Stimulated activated memory B cell treated with anti-CD40 and anti-IgM and Interleukin-4, amounts not matched to agents 10 μg/mL and 1 μg/mL and 100 μg/mL, for 72 hours (primary cell): ENCODE measurements at places on chromosomes 3 and 15.

DNA sequence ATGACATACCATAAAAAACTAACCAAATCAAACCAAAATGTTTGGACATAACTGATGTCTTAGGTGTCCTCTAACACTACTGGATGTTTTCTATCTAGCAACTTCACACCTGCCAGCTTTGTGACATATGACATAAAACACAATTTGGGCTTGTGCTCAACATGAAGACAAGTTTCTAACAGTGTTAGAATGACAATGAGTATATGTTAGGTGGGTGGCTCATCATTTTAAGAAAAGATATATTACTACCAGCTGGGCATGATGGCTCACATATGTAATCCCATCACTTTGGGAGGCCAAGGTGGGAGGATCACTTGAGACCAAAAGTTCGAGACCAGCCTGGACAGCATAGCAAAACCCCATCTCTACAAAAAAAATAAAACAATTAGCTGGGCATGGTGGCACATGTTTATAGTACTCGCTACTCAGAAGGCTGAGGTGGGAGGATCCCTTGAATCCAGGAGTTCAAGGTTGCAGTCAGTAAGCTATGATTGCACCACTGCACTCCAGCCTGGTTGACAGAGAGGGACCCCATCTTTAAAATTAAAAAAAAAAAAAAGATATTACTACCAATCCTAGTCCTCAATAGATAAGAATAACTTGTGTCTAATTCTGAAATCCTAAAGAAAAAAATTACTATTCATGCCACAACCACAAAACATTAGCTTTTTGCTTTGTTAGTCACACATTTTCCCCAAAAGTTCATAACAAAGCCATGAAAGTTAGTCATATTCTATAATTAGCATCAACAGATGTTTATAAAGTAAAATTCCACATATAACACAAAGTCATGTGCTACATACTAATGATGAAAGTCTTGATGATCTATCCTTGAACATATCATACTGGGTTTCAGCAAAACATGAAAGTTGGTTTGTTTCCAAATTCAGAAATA, 59.9 kb downstream of the LRRFIP2 start:
- no peak for ATAC-seq

- peak; percentile 24 for ATAC-seq
Observed at GRCh38 chr3:157618075-157618760, 115.0 kb upstream of the VEPH1 start.

- no peak for ATAC-seq
Observed at GRCh38 chr3:186307594-186308221, 54.3 kb downstream of the DGKG start.

GRCh38 chr15:29480278-29480677, 210.7 kb upstream of the NSMCE3 start:
- no peak for ATAC-seq

- no peak for ATAC-seq
Observed at GRCh38 chr15:89805241-89806209, 9.1 kb downstream of the ANPEP start.

DNA sequence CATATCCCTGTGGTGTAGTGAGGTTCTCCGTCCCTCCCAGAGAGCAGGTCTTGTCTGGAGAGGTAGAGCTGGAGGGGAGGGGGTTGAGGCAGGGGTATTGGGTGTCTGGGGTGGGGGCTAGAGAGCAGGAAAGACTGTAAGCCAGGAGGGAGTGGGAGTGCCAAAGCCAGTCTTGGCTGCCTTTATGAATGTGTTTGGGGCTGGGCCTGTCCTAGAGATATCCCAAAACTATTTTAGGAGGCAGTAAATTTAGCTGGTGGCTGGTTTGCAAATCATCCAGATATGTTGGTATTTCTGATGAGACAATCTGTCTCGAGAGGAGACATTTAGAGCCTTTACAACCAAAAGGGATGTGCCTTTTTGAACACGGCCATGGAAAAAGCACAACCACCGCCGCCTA, 166.6 kb downstream of the TLE3 start:
- no peak for ATAC-seq

DNA sequence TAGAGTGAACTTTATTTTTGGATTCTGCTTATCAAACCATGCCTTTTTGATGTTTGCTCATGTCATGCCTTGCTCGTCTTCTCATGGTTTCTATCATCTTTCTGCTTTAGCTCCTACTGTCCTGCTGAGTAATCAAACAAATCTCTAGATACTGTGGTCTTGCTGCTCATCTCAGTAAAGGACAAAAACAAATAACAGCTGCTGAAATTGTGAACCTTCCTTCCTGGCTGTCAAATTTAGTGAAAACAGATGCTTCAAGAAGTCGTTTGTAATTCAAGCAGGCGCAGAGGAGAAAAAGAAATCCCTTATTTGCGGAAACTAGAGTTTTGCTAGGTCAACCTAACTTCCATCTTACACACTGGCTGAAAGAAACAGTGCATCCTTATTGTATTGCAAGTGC, 616.1 kb upstream of the ALCAM start:
- no peak for ATAC-seq

- ATAC-seq: no peak
Observed at GRCh38 chr15:49270541-49271421, 100.7 kb downstream of the GALK2 start.

- no peak for ATAC-seq
Observed at GRCh38 chr3:193857996-193858395, 265.0 kb downstream of the OPA1 start.

DNA sequence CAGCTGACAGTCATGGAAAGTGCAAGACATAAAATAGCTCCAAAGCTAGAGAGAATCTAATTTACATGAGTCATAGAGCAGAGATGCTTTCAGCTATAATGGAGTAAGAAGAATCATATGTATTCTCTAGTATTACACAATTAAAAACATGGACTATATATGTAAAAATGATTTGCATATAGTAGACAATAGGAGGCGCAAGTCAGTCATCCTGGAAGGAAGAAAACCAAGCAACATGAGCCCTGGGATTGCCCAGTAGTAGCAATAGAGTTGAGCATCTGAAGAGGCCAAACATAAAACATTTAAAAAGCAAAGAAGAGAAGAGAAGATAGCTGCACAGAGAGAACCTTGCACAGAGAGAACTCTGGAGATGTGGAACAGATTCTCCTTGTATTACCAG, 455.0 kb downstream of the EPHA3 start:
- ATAC-seq: no peak

DNA sequence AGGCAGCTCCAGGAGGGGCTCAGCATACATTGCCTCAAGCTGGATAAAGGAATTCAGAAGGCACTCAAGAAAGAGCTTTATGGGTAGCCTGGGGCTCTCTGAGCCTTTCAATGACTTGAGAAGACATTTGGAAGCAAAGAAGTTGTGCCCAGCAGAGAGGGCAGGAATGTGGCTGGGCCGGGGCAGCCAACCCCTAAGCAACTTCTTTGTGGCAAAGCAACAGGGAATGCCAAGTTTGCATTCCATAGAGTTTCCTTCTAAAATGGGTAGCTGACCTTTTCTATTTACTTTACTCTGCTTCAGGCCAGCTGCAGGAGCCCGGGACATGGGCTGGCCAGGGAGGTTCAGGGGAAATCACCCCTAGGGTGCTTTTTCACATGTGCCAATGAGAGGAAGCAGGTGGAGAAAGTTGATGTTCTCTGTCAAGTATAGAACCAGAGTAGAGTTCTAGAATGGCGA, 45.6 kb downstream of the CCDC12 start:
- no peak for ATAC-seq

- ATAC-seq: no peak
Observed at GRCh38 chr3:196609805-196610515, 29.5 kb upstream of the NRROS start.

DNA sequence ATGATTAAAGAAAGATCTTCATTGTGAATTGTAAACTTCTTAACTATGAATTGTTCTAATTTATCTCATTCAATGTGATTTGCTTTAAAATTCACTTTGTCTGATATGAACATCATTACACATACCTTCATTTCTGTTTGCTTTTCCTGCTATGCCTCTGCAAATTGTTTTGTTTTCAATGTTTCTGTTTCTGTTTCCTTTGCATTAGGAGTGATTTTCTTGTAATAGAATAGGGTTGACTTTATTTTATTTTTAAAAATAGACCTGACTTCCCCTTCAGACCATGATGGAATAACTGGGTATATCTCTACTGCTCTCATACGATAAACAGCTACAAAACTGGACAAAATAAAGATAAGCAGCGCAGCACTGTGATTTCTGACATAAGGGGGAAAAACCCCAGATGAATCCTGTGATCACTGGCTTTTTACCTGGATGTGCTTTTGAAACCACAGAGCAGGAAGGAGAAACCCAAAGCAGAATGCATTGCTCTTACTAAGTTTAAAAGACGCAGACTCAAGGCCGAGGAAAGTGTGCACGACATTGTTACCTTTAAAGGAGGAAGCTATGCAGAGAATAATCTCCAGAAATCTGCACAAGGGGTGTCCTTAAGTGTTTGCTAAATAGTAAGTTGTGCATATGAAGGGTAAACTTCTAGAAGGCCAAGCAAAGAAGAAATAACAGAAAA, 420.2 kb downstream of the TBC1D5 start:
- no peak for ATAC-seq

- no peak for ATAC-seq
Observed at GRCh38 chr3:32411442-32411841, 19.8 kb downstream of the CMTM7 start.

- no peak for ATAC-seq
Observed at GRCh38 chr3:172953571-172953970, 187.5 kb downstream of the SPATA16 start.

DNA sequence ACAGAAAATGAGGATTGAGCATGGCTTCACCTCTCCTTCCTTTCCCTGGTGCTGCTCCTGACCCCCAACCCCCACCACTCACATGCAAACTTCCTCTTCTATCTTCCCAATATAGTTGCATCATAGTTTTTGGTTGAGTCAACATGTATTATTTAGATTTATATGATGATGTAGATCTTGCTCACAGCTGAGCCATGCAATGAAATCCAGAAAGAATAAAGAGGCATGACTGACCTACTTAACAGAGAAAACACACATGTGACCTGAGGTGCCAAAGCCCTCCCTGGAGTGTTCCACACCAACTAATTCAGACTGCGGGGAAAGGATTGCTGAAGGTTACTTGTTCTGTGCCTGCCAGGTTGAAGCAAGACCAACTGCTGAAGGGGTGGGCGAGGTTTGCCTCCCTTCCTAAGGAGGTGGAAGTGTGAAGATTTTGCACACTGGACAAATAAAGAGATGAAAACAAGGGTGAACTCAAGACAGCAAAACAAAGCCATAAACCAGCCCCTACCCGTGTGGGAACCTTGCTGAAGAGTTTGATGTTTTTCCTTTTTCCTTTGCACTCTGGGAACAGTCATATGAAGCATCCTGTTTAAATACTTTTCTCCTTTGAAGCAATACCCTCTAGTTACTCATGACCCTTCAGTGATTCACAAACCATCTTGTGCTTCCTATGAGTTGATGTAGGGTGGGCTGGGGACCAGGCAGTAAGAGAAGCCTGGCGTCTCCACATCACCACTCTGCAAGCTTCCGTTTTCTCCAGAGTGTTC, 155.2 kb upstream of the UBE2E1 start:
- no peak for ATAC-seq

DNA sequence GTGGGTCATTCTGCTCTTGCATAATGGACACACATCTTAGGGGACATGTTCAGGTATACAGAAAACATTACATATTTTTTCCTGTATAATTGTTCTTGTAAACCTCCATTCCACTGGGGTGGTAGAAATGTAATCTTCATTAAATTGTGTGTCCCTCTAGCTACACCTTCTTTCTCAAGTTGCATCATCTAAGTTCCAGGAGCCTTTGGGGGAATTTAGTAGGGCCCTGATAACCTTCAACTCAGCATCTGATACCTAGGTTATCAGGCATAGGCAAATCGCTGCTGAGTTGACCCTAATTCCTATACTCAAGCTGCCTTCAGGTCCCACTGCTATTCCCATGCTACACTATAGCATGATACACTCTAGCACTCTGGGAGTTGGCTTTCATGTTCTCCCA, 19.1 kb upstream of the CLASP2 start:
- ATAC-seq: no peak

DNA sequence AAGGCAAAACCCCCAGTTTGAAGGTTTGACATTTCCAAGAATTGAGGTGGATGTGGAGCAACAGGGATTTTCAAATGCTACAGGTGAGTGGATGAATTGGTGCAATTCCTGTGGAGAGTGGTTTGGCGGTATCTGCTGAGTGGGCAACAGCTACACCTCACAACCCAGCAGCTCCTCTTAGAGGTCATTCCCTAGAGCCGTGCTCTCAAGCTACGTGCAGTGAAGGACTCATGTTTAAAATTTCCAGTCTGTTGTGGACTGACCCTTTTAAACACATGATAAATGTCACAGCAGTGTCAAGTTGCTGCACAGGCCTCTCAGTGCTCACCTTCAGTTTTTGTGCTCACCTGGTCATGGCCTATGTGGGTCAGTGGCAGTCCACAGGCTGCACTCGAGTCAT, 9.5 kb downstream of the C3orf20 start:
- ATAC-seq: no peak

- no peak for ATAC-seq
Observed at GRCh38 chr3:192918275-192918588, 576 bp upstream of the MB21D2 start.

- no peak for ATAC-seq
Observed at GRCh38 chr3:16460886-16461285, 52.6 kb downstream of the RFTN1 start.

DNA sequence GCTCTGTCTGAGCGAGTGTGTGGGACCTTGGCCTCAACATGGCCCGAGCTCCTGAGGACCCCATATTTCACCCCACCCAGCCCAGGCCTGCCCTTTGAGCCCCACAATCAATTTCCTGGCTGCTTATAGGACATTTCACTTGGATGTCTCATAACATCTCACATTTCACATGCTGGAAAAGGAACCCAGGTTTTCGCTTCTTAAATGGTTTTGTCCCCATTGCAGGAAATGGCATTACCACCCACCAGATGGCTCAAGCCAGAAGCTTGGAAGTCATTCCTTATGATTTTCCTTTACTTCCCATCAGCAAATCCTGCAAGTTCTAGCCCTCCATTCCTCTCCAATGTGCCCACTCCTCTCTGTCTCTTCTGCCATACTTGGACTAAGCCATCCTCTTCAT, 14.9 kb downstream of the ITGA11 start:
- ATAC-seq: no peak

- ATAC-seq: no peak
Observed at GRCh38 chr3:16461463-16462245, 51.8 kb downstream of the RFTN1 start.

DNA sequence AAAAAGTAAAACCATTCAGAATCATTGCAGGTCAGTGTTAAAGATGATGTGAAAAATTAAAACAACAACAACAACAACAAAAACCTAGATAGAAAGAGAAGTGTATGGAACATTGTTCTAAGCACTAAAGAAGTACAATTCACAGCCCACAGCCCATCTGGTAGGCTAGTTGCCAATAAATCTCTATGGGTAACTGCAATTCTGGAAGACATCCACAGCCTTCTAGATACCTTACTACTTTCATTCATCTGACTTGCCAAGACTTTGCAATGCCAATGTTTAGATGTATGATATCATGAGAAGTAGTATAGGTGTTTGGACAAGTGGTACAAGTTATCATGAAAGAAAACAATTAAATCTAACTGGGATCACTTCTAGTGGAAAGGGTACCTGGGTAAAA, 198.6 kb downstream of the VGLL3 start:
- ATAC-seq: no peak

DNA sequence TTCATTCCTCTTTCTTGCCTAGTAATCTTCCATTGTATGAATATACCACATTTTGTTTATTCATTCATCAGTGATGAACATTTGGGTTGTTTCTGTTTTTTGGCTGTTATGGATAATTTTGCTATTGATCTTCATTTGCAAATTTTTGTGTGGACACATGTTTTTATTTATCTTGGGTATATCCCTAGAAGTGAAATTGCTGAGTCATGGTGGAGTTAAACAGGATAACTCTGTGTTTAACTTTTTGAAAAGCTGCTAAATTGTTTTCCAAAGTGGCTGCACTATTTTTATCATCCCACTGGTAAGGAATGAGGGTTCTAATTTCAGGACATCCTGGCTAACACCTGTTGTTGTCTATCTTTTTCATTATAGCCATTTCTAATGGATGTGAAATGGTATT, 74.6 kb upstream of the ARL6 start:
- no peak for ATAC-seq
